B cell (primary cell): ENCODE measurements at places on chromosomes 3 and 15. TPM values are rescaled to one million over a fixed set of nuclear protein-coding genes. Genes with fewer than 3 reads are reported as not detected.

The HYKK gene
- total RNA-seq, result 0.42 and 0.46 TPM in 2 replicates

The POLQ gene
- 0.79 and 0.97 TPM in 2 replicates for total RNA-seq

The TMOD3 gene
- 48.7 and 52.1 TPM in 2 replicates for total RNA-seq

The RLBP1 gene
- total RNA-seq, result not detected in 2 replicates

DNA sequence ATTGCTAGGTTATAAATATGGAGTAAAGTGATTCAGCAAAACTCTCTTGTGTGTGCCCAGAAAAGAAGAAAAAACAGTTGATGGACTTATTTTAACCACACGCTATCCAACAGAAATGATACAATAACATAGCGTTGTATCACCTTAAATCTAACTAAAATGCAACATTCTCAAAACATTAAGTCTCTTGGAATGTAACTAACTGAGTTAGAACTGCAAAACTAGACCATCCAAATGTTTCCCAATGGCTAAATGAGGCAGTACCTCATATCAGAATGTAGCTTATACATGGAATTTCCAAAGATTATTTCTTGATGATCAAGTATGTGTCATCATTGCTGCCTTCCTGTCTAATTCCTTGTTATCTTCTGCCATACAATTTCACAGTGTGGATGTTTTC lies 187.9 kb downstream of the CNTN3 start:
- no peak overlapping the region for H3K27ac ChIP-seq
- H3K27me3 ChIP-seq, result no peaks in the 10 kb centered on the region
- DNase-seq, result no peak
- H3K4me1 ChIP-seq, result no peaks in the 10 kb centered on the region
- H3K36me3 ChIP-seq, result no peaks in the 10 kb centered on the region

DNA sequence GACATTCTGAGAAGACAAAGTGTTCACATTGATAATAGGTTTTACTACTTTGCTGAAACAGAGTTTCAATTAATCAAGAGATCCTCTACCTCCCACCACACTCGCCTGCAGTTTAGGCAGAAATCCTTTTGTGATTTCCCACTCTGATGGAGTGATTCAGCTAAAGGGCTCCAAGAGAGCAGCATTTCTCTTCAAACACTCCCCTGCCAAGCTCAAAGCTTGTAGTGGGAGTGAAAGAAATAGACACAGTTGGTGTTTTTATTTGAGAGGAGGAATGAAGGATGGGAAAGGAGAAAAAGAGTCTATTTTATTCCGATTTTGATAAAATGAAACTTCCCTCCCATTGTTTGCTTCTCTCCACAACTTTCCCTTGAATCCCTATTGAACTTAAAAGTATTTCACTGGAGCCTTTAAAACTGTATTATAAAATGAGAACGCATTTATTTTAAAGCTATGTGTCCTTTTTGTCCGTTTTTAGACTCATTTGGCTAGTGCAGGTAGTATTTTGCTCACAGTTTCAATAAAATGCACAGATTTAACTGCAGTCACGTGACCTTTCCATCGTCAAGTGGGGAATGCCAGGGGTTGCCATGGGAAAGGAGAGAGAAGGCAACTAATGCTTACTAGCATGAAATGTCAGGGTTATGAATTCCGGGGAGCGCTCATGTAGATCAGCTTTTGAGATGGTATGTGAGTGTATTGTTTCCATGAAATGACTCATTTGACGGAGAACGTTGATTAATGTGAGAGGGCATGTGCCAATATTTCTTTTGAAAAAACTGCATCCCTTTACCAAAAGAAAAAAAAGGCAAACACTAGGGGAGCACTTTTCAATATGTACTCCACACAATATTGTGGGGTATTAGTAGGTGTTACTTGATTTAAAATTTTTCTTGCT lies 7.7 kb upstream of the OSBPL11 start:
- H3K4me3 ChIP-seq, result no peak overlapping the region
- no peaks in the 10 kb centered on the region for H3K36me3 ChIP-seq
- H3K27ac ChIP-seq, result no peak overlapping the region

DNA sequence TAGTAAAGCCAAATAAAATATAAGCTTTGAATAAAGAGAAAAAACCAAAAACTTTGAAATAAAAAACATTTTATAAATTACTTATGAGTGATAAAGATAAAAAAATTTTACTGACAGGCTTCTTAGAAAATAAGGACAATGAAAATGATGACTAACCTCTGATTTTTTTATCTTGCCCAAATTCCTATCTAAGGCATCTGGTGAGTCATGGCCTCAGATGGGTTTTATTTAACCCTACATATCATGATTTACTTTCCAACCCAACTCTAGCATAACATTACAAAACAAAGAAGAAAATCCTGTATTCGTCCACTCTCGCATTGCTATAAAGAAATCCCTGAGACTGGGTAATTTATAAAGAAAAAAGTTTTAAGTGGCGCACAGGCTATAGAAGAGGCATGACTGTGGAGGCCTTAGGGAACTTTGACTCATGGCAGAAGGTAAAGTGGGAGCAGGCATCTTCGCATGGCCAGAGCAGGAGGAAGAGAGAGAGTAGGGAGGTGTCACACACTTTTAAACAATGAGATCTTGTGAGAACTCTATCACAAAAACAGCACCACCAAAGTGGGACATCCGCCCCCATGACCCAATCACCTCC lies 152.1 kb downstream of the NEK10 start:
- no peak overlapping the region for H3K4me3 ChIP-seq
- H3K4me1 ChIP-seq, result no peaks in the 10 kb centered on the region
- no peaks in the 10 kb centered on the region for H3K36me3 ChIP-seq

DNA sequence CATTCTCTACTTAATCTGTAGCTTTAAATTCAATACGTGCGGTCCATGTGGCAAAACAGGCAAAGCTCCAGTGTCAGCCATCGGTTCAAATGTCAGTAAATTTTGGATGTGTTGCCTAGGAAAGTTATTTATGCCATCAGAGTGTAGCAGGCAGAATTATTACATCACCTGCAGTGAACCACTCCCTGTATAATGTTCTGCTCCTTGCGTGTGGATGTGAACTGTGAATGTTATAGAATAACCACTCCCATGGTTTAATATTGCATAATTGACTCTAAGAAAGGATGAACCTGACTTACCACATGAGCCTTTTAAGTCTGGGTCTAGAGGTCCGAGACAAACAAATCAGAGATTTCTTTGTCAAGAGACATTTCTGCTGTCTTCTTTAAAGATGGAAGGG lies 145.5 kb downstream of the GOLIM4 start:
- no peak overlapping the region for H3K4me3 ChIP-seq
- H3K27ac ChIP-seq, result no peak overlapping the region
- no peaks in the 10 kb centered on the region for H3K36me3 ChIP-seq
- no peaks in the 10 kb centered on the region for H3K4me1 ChIP-seq
- no peak for DNase-seq
- H3K27me3 ChIP-seq, result no peaks in the 10 kb centered on the region

DNA sequence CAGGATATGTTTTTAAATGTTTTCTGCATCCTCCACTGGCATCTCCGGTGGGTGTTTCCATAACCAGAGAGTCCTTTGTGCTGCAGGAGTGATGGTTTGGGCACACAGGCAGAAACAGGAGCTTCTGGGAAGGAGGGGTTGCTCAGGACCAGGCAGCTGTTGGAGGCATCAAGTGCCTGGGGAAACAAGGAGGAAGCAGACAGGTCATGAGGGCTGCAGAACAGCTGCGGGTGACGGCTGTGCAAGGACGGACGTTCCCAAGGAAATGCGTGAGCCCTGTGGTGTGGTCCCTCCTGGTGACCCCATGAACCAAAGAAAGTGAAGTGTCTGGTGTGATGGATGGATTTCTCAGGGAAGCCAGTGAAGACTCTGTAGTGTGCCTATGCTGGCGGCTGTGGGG lies 61.2 kb upstream of the TNFAIP8L3 start:
- no peak for DNase-seq
- H3K27me3 ChIP-seq, result no peaks in the 10 kb centered on the region
- H3K4me1 ChIP-seq, result no peaks in the 10 kb centered on the region
- no peaks in the 10 kb centered on the region for H3K36me3 ChIP-seq

DNA sequence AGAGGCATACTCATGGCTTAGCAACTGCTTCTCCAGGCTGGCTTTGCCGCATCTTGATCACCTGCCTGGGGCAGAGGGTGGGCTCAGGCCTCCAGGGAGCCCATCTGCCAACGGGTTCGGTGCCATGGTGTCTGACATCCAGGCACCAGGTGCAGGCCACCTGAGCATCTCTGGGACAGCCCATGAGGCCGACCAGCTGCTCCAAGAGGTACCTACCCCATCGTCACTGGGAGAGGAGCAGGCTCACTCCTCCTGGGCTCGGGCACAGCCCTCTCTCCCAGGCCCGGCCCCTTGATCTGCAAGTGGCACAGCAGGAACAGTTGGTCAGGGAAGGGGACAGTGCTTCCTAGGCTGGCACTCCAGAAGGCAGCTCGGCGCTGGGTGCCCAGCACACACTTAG lies 21.9 kb downstream of the TPRA1 start:
- H3K4me1 ChIP-seq, result no peaks in the 10 kb centered on the region
- no peak for DNase-seq
- H3K27me3 ChIP-seq, result no peaks in the 10 kb centered on the region
- no peak overlapping the region for H3K27ac ChIP-seq
- H3K36me3 ChIP-seq, result no peaks in the 10 kb centered on the region
- H3K4me3 ChIP-seq, result no peak overlapping the region

DNA sequence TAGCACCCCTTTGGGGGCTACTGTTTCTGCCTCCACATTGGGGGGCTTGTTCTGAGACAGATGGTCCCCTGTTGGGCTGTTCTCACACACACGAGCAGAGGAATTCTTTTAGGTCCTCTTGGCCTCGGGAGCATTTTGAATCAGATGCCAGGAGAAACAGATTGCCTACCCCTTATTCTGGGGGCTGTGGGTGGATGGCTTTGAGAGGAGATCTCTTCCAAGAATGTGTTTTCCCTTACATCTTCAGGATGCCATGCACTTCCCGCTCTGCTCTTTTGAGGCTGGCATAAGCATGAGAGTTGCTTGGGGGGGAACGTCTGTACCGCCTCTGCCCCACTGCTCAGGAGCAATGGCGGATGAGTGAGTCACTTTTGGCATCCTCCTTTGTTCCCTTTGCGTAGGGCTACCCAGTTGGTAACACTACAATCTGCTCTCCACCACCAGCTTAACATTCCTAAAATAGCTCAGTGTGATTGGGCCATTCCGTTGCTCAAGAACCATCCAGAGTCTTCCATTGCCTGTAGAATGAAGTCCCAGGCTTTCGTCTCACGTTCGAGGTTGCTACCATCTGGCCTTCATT lies 154.4 kb downstream of the RPLP1 start:
- no peak overlapping the region for H3K4me3 ChIP-seq
- no peaks in the 10 kb centered on the region for H3K4me1 ChIP-seq
- no peak for DNase-seq
- H3K27me3 ChIP-seq, result peaks cover 4% of the 10 kb centered on the region
- no peaks in the 10 kb centered on the region for H3K36me3 ChIP-seq
- H3K27ac ChIP-seq, result no peak overlapping the region

- no peak overlapping the region for H3K27ac ChIP-seq
- no peak overlapping the region for H3K4me3 ChIP-seq
- no peaks in the 10 kb centered on the region for H3K27me3 ChIP-seq
- no peaks in the 10 kb centered on the region for H3K4me1 ChIP-seq
Observed at GRCh38 chr15:60541481-60542299, 62.7 kb upstream of the ICE2 start.

- H3K4me3 ChIP-seq, result no peak overlapping the region
- no peak overlapping the region for H3K27ac ChIP-seq
- DNase-seq, result no peak
Observed at GRCh38 chr15:70345251-70346019, 247.7 kb upstream of the TLE3 start.

GRCh38 chr3:157100608-157101396 lies 59.1 kb downstream of the CCNL1 start:
- H3K4me1 ChIP-seq, result peaks cover 30% of the 10 kb centered on the region
- H3K27ac ChIP-seq, result no peak overlapping the region
- no peak for DNase-seq

GRCh38 chr3:61029194-61029593 lies 222.1 kb downstream of the FHIT start:
- no peak overlapping the region for H3K27ac ChIP-seq
- no peaks in the 10 kb centered on the region for H3K36me3 ChIP-seq
- DNase-seq, result no peak
- H3K27me3 ChIP-seq, result no peaks in the 10 kb centered on the region
- no peaks in the 10 kb centered on the region for H3K4me1 ChIP-seq

- DNase-seq, result no peak
- no peak overlapping the region for H3K4me3 ChIP-seq
- H3K4me1 ChIP-seq, result no peaks in the 10 kb centered on the region
- H3K36me3 ChIP-seq, result no peaks in the 10 kb centered on the region
Observed at GRCh38 chr15:66558271-66558670, 7.5 kb downstream of the LCTL start.

DNA sequence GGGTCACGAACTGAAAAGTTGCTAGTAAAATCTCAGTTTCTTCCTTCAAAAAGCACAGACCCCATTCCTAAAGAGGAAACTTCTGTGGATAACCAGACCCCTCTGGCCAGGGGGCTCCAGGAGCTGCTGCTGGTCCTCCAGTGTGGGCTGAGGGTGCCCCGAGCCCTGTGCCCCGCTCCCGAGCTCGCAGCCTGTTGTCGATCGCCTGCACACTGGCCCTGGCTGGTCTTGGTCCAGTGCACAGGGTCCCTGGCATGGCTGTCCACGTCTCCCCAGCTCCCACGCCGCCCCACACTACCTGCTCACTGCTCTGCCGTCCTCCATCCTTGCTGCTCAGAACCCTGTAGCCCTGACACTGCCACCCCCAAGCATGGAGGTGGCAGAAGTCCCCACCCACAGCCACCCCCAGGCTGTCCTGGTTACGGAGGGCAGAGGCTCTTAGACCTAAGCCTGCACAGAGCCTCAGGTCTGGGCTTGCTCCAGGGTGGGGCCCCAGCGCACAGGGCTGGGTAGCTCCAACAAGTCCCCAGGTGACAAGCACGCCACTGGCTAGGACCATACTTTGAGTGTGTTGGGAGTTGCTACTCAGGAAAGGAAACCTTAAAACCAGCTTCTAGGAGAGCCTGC lies 87.0 kb downstream of the PLXNA1 start:
- H3K4me1 ChIP-seq, result no peaks in the 10 kb centered on the region
- no peak for DNase-seq
- peaks cover 31% of the 10 kb centered on the region for H3K27me3 ChIP-seq
- H3K36me3 ChIP-seq, result no peaks in the 10 kb centered on the region
- no peak overlapping the region for H3K4me3 ChIP-seq

DNA sequence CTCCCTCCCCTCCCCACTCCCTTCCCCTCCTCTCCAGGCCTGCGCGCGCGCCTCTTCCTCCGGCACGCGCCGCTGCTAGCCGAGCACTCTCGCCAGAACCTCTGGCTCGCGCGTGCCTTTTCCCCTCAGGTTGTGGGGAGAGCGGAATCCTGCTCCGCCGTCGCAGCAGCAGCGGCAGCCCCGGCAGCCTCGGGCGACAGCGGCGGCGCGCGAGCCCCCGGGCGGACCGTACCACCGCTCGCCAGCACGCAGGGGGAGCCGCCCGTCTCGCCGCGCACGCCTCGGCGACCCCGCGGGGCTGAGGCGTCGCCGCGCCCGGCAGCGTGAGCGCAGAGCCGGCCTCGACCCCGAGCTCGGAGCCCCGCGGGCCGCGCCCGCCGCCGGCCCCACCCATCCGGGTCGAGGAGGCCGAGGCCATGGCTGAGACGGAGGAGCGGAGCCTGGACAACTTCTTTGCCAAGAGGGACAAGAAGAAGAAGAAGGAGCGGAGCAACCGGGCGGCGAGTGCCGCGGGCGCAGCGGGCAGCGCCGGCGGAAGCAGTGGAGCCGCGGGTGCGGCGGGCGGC lies at the start of gene CDV3:
Gene CDV3, plus strand, starts transcription at position 58 of the 566 bp plus-strand sequence. Its CDS starts 359 bp downstream, at position 417.
- peak within 1 kb of the TSS; percentile 75 for H3K4me3 ChIP-seq
- peak within 1 kb of the TSS; percentile 93 for H3K27ac ChIP-seq
- H3K36me3 ChIP-seq, result peaks cover 29% of the 10 kb centered on the region
- no peaks in the 10 kb centered on the region for H3K27me3 ChIP-seq
- no peak for DNase-seq
- H3K4me1 ChIP-seq, result peaks cover 46% of the 10 kb centered on the region
